Effector CD4-positive, alpha-beta T cell (primary cell): ENCODE measurements at places on chromosomes 2 and 18.
A peak's percentile ranks its signal among the peaks of the same experiment; 100 is the strongest.

- no peak for DNase-seq
Observed at GRCh38 chr2:199543606-199544172, 86.0 kb upstream of the SATB2 start.

- DNase-seq = peak; percentile 18
Observed at GRCh38 chr2:33275689-33276444, 200.6 kb upstream of the RASGRP3 start.

GRCh38 chr2:27681841-27682240 lies 18.2 kb downstream of the SLC4A1AP start:
- no peak for DNase-seq

GRCh38 chr18:43471873-43472272 lies 194.6 kb upstream of the SYT4 start:
- no peak for DNase-seq

- no peak for DNase-seq
Observed at GRCh38 chr2:61016392-61017002, 1.0 kb upstream of the PEX13 start.

DNA sequence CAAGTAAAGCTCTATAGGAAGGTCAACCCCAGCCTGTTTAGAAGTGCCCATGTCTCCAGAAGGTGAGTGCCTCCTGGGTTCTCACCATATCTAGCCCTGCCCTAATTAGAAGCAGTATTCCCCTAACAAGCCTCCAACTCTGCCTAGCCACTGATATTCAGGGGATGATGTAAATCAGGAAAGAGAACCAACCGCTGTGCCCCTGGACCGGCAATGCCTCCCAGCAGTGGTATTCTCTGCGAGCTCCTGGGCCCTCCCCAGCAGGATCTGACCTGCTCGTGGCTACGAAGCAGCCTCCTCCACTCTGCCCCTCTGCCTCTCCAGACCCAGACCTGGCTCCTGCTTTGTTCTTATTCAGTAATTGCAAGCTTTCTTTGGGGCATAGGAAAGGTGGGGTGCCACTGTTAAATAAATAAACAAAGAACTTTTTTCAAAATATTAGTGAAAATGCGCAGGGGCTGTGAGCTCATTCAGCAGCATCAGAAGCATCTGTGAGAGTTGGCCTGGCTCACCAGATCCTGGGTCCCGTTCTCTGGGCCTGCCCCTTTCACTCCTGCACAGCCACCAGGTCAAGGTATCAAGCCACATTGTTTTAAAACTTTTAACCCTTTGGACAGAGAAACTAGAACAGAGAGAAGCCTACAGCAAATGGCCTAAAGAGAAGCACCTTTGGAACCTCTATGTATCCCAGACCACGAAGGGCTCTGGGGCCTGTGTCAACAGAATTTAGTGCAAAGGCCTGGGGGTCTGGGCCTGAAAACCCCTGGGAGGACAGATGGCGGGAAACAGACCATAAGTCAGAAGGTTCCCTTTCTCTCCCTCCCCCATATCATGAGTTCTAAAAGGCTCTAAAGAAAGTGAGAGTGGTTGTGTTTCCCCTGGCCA lies 11.9 kb downstream of the MREG start:
- DNase-seq = no peak

DNA sequence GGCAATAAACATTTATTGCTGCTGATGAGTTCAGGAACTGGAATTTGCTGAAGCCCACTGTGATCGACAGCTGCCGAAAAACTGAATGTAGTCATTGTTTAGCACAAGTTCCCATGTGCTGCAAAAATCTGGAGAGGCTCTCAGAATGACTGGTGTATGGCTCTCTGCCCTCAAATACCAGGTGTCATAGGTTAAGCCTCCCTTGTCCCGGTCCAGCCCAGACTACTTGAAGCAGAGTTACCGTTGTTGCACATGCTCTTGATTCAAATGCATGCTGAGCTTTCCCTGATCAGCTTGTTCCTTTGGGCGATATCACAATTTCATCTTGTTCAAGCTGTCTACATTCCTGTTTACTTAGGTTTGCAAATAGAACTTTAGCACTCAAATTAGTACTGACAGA lies 625.2 kb downstream of the CPS1 start:
- DNase-seq = no peak
